H7 (cell line): ENCODE measurements at places on chromosomes 6 and 20. TPM values are rescaled to one million over a fixed set of nuclear protein-coding genes. Genes with fewer than 3 reads are reported as not detected.

DNA sequence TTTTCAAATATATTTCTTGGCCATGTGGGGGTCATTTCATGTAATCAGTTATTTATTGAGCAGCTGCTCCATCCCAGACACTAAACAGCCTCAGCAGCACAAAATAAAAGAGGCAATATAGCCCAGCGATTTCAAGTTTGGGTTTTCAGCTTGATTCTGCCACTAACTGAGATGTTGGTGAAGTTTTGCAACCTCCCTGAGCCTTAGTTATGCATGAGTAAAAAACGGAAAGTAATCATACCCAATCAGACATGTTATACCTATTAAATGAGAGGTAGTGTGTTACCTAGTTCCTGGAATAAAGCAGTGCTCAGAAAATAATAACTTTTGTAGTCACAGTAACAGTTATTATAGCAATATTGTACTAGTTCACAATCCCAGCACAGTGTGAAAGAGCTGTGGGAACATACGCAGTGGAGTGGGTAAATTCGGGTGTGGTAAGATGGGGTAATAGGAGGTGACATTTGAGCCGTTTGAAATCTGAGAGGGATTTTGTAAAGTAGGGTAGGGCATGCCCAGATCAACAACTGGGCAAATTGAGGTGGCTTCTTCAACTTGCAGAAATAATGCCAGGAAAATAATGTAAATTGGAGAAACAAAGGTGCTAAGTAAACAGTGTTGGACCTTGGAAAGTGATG is 1.5 kb downstream of the SLC9A8 start:
- no peak for DNase-seq

DNA sequence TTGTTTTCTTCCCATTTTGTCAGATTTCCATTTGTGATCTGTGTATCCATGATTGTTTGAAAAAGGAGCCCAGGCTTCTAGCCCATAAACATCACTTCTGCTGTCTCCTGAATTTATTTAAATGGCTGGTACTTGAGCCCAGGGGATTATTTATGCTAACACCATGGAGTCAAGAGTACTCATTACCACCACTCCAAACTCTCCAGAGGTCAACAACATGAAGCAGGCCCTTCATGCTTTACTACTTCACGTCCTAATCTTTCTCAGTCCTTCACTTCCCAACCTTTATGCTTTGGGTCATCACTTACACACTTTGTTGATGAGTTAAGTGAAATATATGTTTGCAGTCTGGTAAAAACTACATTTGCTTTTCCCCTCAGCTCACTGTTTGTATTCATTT is 247.8 kb downstream of the BMP2 start:
- no peak for DNase-seq

The RNF5 gene
- 94.6 and 99.0 TPM in 2 replicates for total RNA-seq

DNA sequence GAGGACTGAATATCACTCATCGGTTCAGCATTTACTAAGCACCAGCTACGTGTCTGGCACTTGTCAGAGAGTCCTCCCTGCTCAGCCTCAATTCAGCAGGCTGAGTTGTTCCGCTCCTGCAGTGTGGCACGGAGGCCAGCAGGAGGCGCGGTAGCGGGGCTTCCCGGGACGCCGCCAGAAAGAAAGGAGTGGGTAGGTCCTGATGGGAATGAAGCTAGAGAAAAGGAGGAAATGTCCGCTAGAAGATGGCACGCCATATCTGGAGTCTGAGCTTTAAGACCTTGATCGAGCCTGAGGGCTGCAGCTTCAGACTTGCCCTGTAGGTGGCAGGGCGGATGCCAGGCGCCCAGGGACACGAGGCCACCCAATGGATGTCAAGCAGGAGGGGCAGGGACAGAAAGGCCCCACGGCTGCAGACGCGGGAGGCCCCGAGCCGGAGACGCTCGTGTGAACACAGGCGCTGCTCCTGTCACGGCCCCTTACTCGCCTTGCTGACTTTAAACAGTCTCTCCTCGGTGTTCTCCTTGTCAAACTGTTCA is 18.7 kb downstream of the SERPINB6 start:
- DNase-seq: peak; percentile 93

GRCh38 chr20:12152996-12153395 is 235.3 kb downstream of the BTBD3 start:
- no peak for DNase-seq

- DNase-seq: no peak
These were observed 727.4 kb upstream of the CITED2 start for GRCh38 chr6:140101818-140102217.

DNA sequence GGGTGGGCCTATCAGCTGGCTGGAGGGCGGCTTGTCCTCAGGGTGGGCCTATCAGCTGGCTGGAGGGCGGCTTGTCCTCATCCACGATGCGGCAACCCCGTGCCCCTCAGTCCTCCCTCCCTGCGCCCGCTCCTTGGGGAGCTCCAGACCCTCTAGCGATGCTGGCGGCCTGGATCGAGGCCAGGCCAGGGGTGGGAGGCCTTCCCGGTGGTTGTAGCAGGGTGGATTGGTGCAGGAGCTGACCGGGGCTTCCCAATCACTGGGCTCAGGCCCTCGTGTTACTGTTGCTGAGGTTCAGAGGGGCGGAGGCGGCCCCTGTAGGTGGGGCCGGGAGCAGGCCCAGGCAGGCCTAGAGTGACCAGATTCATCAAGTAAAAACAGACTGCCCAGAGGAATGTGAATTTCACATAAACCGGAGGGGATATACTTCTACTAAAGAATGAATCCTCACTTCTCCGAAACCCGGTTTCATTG is 8.8 kb downstream of the SLC17A9 start:
- peak; percentile 96 for DNase-seq

DNA sequence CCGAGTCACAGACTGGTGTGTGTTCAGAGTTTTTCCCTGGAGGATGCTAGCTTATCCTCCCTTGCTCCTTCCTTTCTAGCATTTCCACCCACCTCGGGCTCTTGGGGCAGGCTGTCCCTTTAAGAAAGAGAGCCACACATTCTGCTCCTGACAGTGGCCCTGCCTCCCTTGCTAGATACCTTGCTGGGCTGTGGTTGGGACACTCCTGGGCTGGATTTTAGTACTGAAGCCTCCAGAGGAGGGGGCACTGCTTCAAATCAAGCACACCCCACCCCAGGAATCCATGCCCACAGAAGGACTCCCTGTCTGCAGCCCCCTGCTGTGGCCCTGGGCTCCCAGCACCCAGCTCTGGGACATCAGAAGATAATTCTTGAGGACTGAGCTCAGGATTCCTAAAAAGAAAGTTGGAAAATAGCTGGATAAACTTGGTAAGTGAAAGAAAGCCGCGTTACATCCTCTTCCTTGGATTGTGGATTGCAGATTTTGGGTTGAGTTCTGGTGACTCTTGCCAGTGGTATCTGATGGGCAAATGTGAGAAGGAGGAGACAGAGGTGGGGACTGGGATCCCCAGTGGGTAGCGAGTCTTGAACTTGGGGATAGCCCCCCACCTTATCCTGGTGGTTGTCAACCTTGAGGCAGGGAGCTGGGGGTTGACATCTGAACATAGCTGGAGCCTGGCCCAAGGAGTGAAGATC is 29.0 kb downstream of the DAAM2 start:
- DNase-seq: no peak

- peak; percentile 98 for DNase-seq
These were observed at the start of gene TUBB2B for GRCh38 chr6:3227363-3228045. Gene TUBB2B (minus strand): TSS chr6:3227653. CDS start chr6:3227543, 110 bp downstream.

The RAET1G gene
- total RNA-seq: not detected in 2 replicates

The PTK7 gene
- total RNA-seq: 143 and 163 TPM in 2 replicates

DNA sequence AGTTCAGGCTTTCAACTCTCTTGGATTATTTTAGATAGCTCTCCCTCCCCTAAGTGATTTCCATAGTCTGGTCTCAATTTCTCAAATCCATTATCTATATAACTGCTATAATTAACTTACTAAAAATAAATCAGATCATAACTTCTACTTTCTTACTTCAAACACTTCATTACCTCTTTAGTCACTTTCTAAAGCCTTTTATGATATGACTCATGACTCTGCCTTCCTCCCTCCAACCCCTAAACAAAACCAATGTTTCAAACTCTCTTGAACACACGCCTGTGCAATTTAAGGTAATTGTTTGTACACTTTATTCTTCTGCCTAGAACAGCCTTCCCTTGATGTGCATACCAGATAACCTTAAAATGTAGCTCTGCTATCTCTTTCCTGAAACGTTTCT is 100.5 kb downstream of the LMBRD1 start:
- no peak for DNase-seq

The PRICKLE4 gene
- not detected in 2 replicates for total RNA-seq

The PRDM13 gene
- total RNA-seq: 0.14 TPM in 1 of 2 replicates, not detected in the other

- DNase-seq: no peak
These were observed 122.3 kb downstream of the NKAIN2 start for GRCh38 chr6:123925842-123926399.

DNA sequence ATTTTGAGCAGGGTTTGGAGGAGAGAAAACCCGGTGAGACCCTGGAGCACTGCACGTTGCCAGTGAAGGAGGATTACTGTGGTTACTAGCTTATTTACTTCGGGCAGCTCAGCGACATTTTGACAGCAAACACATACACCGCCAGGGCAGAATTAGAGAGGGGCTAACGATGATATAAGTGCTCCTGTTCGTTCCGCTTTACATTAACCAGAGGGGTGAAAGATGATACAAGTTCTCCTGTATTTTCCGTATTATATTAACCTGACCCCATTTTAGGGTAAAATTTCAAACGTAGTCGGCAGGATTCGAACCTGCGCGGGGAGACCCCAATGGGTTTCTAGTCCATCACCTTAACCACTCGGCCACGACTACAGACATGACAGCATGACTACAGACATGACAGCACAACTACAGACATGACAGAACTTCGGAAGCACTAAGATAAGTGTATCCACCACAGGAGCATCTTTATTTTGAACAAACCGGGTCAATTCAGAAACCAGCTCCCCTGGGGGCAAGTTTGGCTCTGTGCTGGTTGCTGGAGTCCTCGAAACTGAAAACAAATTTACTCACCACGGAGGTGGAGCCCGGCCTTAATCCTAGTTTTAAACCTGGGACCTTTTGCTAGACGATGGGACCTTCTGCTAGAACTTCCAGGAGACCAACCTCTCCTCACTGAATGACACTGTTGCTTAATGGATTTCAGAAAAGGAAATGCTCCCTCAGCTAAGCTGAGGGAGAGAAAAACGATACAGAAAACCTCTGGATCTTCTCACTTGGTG is 80.4 kb upstream of the ZNF184 start:
- peak; percentile 62 for DNase-seq

The CYP24A1 gene
- 0.03 and 0.74 TPM in 2 replicates for total RNA-seq

The NEURL2 gene
- total RNA-seq: 8.1 and 10.2 TPM in 2 replicates

GRCh38 chr6:166382500-166382932 is 224 bp downstream of the MPC1 start:
- no peak for DNase-seq

The LTV1 gene
- total RNA-seq: 18.8 and 25.3 TPM in 2 replicates

GRCh38 chr6:63352544-63353285 is 32.9 kb upstream of the LGSN start:
- peak; percentile 16 for DNase-seq

The C20orf202 gene
- 0.26 TPM in 1 of 2 replicates, not detected in the other for total RNA-seq

- no peak for DNase-seq
These were observed 63.7 kb downstream of the KCNB1 start for GRCh38 chr20:49418809-49419208.

The KCNK5 gene
- 23.8 and 30.1 TPM in 2 replicates for total RNA-seq

- DNase-seq: no peak
These were observed 34.2 kb upstream of the C20orf203 start for GRCh38 chr20:32707691-32708581.

- DNase-seq: no peak
These were observed 109.2 kb downstream of the BMP7 start for GRCh38 chr20:57157106-57157691.

The CEP85L gene
- total RNA-seq: 3.7 and 4.4 TPM in 2 replicates

DNA sequence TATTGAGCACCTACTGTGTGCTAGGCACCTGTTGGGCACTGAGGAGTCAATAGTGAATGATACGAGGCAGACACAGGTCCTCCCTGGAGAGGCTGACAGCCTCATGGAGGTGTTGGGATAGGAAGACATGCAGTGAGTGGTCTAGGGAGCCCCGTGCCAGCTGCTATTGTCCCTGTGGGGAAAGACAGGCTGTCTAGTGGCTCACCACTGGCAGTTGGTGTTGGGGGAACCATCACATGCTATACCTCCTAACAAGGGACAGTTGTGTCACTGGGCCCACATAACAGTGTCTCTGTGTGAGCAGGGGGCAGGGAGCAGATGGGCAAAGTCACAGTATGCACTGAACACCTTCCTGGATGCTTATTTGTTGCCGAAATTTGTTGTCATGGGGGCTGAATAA is 45.9 kb upstream of the CTNNBL1 start:
- DNase-seq: no peak

The KIAA0408 gene
- total RNA-seq: 0.55 and 2.3 TPM in 2 replicates

The C6orf15 gene
- not detected in 2 replicates for total RNA-seq

The AGPAT4 gene
- total RNA-seq: 10.4 and 15.6 TPM in 2 replicates
